Endodermal cell (in vitro differentiated cells): ENCODE measurements at places on chromosomes 5 and 9. TPM values are rescaled to one million over a fixed set of nuclear protein-coding genes. Genes with fewer than 3 reads are reported as not detected.

The ACER2 gene
- total RNA-seq = 2.4 and 2.6 TPM in 2 replicates

DNA sequence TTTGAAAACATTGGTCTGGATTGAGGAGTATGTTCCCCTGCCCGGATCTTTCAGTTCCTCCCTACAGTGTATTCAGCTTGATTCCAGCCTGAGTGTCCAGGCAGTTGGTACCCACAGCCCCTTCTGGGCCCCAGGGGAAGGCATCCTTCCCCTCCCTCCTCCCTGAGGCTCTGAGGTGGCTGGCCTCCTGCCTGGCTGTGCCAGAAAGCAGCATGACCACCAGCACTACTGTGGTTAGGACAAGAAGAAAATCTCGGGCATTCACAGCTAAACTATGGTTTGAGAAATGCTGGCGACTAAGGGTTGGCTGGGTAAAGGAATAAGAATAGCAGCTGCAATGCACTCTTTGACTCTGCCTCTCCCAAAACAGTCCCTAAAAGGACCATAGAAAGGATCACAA lies 84.6 kb upstream of the LIFR start:
- H3K27me3 ChIP-seq = no peaks in the 10 kb centered on the region
- no peaks in the 10 kb centered on the region for H3K36me3 ChIP-seq
- no peak for DNase-seq
- H3K4me1 ChIP-seq = no peaks in the 10 kb centered on the region

- H3K27ac ChIP-seq = no peak overlapping the region
- DNase-seq = no peak
- H3K27me3 ChIP-seq = no peaks in the 10 kb centered on the region
Measured at GRCh38 chr5:93208141-93208751, 372.8 kb downstream of the NR2F1-AS1 start.

The GAPT gene
- total RNA-seq = 1.2 to 1.9 TPM (median 1.4 TPM) in 3 replicates

The CNTNAP3B gene
- total RNA-seq = 2.7 to 4.7 TPM (median 3.9 TPM) in 3 replicates

The LIX1 gene
- total RNA-seq = 0.08 to 0.09 TPM in 2 of 3 replicates, not detected in the other

- no peak overlapping the region for H3K27ac ChIP-seq
- DNase-seq = no peak
- no peak overlapping the region for H3K4me3 ChIP-seq
- no peaks in the 10 kb centered on the region for H3K36me3 ChIP-seq
Measured at GRCh38 chr5:7978991-7979390, 110.0 kb downstream of the MTRR start.

The PRKACG gene
- not detected in 3 replicates for total RNA-seq

The PTGES2 gene
- total RNA-seq = 73.5 and 77.1 TPM in 2 replicates

DNA sequence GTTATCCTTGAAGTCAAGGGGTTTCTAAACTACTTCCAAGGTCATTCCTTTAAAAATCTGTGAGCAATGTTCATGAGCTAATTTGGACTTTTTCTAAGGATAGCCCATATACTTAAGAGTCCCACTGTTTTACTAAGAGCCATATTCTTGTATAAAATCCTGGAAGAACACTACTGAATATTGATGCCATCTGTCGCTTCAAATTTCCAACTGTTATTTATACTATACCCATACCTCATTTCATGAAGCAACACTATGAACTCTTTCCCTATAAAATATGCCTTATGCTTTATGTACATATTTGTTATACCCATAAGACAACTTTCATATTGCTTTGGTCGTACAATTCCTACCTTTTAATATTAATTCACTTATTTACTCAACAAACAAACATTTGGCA lies 12.4 kb upstream of the ANKRD55 start:
- no peaks in the 10 kb centered on the region for H3K27me3 ChIP-seq
- H3K4me1 ChIP-seq = no peaks in the 10 kb centered on the region
- no peak overlapping the region for H3K27ac ChIP-seq
- no peaks in the 10 kb centered on the region for H3K36me3 ChIP-seq

The TAL2 gene
- 6.1 to 8.9 TPM (median 7.0 TPM) in 3 replicates for total RNA-seq

The GADD45G gene
- 5.1 to 24.9 TPM (median 5.6 TPM) in 3 replicates for total RNA-seq

- no peaks in the 10 kb centered on the region for H3K4me1 ChIP-seq
- H3K36me3 ChIP-seq = no peaks in the 10 kb centered on the region
- H3K4me3 ChIP-seq = no peak overlapping the region
- DNase-seq = no peak
- H3K27me3 ChIP-seq = no peaks in the 10 kb centered on the region
- no peak overlapping the region for H3K27ac ChIP-seq
Measured at GRCh38 chr5:144304688-144305087, 134.0 kb downstream of the KCTD16 start.

The SMIM15 gene
- total RNA-seq = 61.2 and 64.6 TPM in 2 replicates

GRCh38 chr5:82513738-82514137 lies 235.6 kb upstream of the RPS23 start:
- peak; percentile 66 for DNase-seq
- no peak overlapping the region for H3K4me3 ChIP-seq
- H3K27me3 ChIP-seq = no peaks in the 10 kb centered on the region
- H3K27ac ChIP-seq = no peak overlapping the region

DNA sequence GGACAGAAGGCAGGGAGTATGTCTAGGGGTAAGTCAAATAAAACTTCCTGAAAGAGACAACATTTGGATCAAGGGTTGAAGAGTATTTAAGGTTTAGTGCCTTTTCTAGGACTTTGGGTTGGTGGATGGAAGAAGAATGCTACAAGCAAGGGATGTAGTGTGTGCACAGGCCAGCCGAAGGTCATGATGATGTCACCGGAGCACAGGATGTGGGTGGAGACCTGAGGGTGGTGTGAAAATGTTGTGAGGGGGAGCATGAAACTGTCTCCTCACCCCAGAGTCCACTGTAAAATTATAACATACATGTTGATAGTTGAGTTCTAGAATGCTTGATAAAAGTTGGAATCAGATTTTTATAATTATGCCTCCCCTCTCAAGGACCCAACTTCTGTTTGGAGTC lies 553.3 kb upstream of the SGCD start:
- H3K4me3 ChIP-seq = no peak overlapping the region
- no peaks in the 10 kb centered on the region for H3K36me3 ChIP-seq
- no peaks in the 10 kb centered on the region for H3K27me3 ChIP-seq
- no peak overlapping the region for H3K27ac ChIP-seq
- no peaks in the 10 kb centered on the region for H3K4me1 ChIP-seq
- DNase-seq = no peak

The GABRA1 gene
- 0.33 TPM in 1 of 2 replicates, not detected in the other for total RNA-seq

- no peak overlapping the region for H3K27ac ChIP-seq
- DNase-seq = no peak
- no peak overlapping the region for H3K4me3 ChIP-seq
- H3K4me1 ChIP-seq = peaks cover 17% of the 10 kb centered on the region
Measured at GRCh38 chr9:114932502-114932901, 2.1 kb upstream of the TNFSF8 start.

GRCh38 chr5:10124287-10124686 lies 125.4 kb downstream of the ATPSCKMT start:
- no peaks in the 10 kb centered on the region for H3K27me3 ChIP-seq
- no peaks in the 10 kb centered on the region for H3K4me1 ChIP-seq
- DNase-seq = no peak
- no peak overlapping the region for H3K4me3 ChIP-seq
- no peak overlapping the region for H3K27ac ChIP-seq

DNA sequence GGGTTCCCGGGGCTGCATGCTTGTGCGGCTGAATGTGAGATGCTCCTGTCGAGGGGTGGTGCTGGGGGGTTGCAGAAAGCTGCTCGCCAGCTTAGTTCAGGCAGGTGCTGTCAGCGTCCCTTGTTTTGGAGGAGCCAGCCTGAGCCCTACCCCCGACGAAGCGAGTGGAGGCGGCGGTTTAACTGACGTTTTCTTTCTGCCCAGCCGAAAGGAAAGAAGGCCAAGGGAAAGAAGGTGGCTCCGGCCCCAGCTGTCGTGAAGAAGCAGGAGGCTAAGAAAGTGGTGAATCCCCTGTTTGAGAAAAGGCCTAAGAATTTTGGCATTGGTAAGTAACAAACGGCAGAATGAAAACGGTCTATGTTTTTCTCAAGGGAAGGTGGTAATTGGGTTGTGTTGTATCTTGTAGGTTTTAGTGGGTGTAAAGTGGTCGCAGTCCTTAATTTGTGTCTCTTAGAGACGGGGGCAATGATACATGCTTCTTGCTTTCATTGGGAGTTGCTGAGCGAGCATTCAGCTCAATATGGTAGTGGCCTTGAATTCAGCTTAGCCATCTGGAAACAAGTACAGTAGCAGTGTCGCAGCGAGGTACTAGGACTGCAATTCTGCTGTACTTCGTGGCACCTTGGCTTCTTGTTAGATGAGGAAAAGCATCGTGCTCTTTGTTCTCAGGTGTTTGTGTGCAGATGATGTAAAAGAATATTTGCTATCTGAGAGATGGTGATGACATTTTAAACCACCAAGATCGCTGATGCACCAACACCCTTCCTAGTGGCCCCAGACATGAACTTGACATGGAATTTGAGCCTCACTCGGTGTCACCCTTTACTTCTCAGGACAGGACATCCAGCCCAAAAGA lies 928 bp downstream of the RPL7A start:
- peaks cover 71% of the 10 kb centered on the region for H3K36me3 ChIP-seq
- no peaks in the 10 kb centered on the region for H3K4me1 ChIP-seq
- H3K4me3 ChIP-seq = peak overlapping the region; percentile 83
- peak overlapping the region; percentile 95 for H3K27ac ChIP-seq

The CA9 gene
- total RNA-seq = 1.2 to 3.6 TPM (median 1.8 TPM) in 3 replicates

DNA sequence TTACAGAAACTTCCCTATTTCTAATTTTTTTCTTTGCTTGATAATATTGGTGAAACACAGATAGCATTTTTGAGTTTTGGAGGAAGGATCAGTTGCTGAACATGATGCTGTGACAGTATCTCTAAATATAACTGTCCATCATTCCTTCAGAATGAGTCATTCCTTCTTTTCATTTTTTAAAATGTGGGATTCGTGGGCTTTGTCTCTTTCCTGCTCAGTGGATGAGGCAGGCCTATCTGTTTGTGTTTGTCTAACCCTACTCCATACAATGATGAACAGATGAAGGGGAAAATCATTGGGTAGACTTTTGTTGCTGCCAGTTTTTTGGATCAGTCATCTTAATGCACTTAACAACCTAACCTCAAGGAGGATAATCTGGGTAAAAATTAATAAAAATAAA lies 15.7 kb upstream of the OR13C8 start:
- H3K27me3 ChIP-seq = no peaks in the 10 kb centered on the region
- no peak overlapping the region for H3K4me3 ChIP-seq
- no peak for DNase-seq
- no peak overlapping the region for H3K27ac ChIP-seq
- H3K36me3 ChIP-seq = no peaks in the 10 kb centered on the region

DNA sequence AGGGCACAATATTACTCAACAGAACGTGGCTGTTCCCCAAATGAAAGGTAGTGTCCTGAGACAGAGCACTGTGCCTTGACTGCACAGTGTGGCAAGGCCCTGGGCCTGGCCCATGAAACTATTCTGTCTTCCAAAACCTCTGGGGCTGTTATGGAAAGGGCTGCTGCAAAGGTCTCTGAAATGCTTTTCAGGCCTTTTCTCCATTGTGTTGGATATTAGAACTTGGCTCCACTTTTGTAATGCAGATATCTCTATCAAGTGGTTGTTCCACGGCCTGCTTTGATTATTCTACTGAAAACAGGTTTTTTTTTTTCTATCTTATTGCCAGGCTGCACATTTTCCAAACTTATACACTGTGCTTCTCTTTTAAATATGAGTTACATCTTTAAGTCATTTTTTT lies 777.5 kb upstream of the TYRP1 start:
- no peaks in the 10 kb centered on the region for H3K27me3 ChIP-seq
- DNase-seq = no peak
- H3K36me3 ChIP-seq = no peaks in the 10 kb centered on the region
- no peak overlapping the region for H3K27ac ChIP-seq
- H3K4me3 ChIP-seq = no peak overlapping the region

DNA sequence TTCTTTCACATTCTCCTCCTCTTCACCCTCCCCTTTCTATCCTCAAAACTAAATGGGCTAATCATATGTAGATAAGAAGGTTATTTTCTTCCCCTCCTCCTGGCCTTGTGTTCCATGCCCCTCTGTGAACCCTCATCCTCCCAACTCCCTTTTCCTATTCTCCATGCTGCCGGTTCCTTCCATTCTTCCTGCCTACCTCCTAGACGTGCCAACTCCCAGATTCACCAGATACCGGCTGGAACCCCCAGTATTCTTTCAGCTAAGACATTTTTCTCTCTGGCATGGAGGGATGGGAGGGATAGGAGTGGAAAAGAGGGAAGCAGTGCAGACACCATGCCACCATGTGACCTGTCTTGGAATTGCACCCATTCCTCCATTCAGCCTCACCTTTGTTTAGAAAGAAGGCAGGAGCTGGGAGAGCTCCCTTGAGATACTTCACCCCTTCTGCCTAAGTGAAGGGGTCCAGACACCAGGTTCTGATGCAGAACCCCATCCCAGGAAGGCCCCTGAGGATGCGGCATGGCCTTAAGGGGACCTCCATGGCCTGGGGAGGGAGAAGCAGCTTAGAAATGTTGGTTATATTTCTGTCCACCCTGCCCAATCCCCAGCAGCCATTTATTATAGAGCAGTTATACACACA lies 4.8 kb downstream of the DNAJB5 start:
- H3K27me3 ChIP-seq = no peaks in the 10 kb centered on the region
- H3K36me3 ChIP-seq = peaks cover 43% of the 10 kb centered on the region
- H3K27ac ChIP-seq = peak overlapping the region; percentile 47
- no peak overlapping the region for H3K4me3 ChIP-seq

DNA sequence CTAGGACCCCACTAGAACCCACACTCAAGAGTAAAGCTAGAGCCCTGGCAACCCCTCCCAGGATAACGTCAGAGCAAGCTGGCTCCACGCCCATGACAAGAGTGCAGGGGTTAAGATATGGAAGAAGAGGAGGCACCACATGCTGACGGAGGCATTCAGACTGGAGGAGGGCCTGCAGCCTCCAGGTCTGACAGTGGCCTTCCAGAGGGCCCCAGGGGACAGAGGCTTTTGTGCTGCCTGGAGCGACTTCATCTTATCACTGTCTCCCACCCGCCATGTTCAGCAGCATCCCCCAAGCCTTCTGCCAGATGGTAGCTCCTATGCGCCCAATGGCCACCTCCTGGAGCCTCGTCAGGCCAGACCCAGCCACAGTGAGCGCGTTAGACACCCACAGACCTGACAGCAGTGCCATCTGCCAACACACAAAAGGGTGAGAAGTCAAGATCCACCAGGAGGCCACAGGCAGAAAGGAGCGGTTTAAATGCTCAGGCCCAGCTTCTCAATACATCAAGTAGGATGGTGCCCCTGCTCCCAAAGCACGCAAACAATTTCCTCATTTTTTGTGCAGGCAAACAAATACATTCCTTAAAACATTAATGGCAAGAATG lies 65.8 kb downstream of the C5orf15 start:
- no peaks in the 10 kb centered on the region for H3K36me3 ChIP-seq
- H3K4me3 ChIP-seq = no peak overlapping the region
- H3K27me3 ChIP-seq = no peaks in the 10 kb centered on the region
- no peak overlapping the region for H3K27ac ChIP-seq
- no peak for DNase-seq

DNA sequence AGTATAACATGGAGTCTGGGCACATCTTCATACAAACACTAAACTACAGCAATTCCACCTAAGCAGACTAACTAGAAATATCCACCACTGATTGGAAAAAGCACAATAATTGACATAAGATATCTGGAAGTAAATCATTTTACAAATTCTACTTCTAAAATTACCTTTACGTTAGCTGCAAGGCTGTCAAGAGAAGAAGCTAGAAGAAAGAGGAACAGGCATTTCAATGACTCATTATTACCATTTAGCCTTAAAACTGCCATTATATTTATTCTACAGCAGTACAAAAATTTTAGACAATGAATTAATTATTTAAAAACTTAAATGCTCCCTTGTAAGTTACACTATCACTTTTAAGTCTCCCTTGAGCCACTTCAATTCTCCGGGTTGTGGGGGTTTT lies 43.4 kb upstream of the PLPP6 start:
- no peaks in the 10 kb centered on the region for H3K27me3 ChIP-seq
- H3K4me3 ChIP-seq = no peak overlapping the region
- DNase-seq = no peak
- peaks cover 4% of the 10 kb centered on the region for H3K4me1 ChIP-seq
- no peak overlapping the region for H3K27ac ChIP-seq
- H3K36me3 ChIP-seq = no peaks in the 10 kb centered on the region

The SPATA31D4 gene
- not detected in 2 replicates for total RNA-seq

The FGF10 gene
- 0.44 to 3.6 TPM (median 0.55 TPM) in 3 replicates for total RNA-seq
